ENCODE measurements at places on chromosomes 12 and 14.

GRCh38 chr14:72547999-72548398 lies 345.9 kb downstream of the DPF3 start:
- no peak for DNase-seq

- DNase-seq = no peak
Observed at GRCh38 chr14:76352639-76353281, 23.2 kb upstream of the ESRRB start.

GRCh38 chr12:70317781-70318180 lies 48.3 kb upstream of the KCNMB4 start:
- no peak for DNase-seq

- no peak for DNase-seq
Observed at GRCh38 chr12:68271346-68271745, 17.9 kb upstream of the IL22 start.
